ENCODE measurements at places on chromosomes 2 and 18.

- no peak for DNase-seq
Measured at GRCh38 chr2:108169982-108170625, 69.7 kb upstream of the SULT1C3 start.

GRCh38 chr18:51339856-51340255 lies 142.4 kb upstream of the MEX3C start:
- DNase-seq: no peak

GRCh38 chr2:226440127-226440918 lies 359.3 kb downstream of the IRS1 start:
- no peak for DNase-seq

DNA sequence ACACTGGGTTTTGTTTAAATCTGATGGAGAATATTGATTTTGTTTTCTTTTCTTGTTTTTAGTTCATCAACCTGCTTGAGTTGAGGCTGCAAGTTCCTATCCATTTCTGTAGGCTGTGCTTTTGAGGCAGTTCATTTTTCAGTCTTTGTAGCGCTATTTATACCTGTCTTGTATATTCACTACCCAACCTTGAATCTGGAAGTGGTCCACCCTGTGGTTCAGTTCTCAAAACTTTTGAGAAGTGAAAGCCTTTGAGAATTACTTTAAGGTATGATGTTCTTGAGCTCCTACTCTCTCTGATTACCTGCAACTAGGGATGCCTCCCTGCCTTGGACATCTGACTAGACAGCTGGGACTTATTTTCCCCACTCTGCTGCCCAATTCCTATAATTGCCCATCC lies 53.5 kb upstream of the KCNE4 start:
- DNase-seq: no peak

- DNase-seq: no peak
Measured at GRCh38 chr2:176562359-176563078, 293.3 kb downstream of the MTX2 start.

GRCh38 chr2:144267239-144267638 lies 252.7 kb downstream of the ZEB2 start:
- no peak for DNase-seq

GRCh38 chr2:148978026-148978685 lies 60.3 kb upstream of the LYPD6B start:
- DNase-seq: no peak

GRCh38 chr18:79933765-79934164 lies 17.7 kb downstream of the SLC66A2 start:
- no peak for DNase-seq

All from NCI-H1048 (cell line).